ENCODE measurements at places on chromosomes 2 and 18.
A peak's percentile ranks its signal among the peaks of the same experiment; 100 is the strongest.

GRCh38 chr2:225074919-225075681, 32.8 kb upstream of the DOCK10 start:
- DNase-seq, result no peak

- no peak for DNase-seq
Observed at GRCh38 chr2:176110415-176111308, 3.6 kb downstream of the HOXD11 start.

DNA sequence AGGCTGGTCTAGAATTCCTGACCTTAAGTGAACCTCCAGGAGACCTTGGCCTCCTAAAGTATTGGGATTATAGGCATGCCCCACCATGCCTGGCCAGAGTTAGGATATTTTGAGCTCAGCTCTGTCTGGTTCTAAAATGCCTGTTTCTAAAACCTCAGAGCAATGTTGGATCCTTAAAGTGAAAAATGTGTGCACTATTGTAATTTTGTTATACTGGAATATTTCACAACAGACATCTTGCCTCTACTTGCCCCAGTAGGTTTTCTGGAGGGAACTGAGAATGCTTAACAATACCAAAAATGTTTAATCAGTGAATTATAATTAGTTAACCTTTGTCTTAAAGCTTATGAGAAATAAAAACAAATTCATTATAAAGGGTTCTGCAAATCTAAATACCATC, 144.6 kb upstream of the CCDC195 start:
- no peak for DNase-seq

- no peak for DNase-seq
Observed at GRCh38 chr18:56907771-56908170, 239.1 kb upstream of the BOD1L2 start.

DNA sequence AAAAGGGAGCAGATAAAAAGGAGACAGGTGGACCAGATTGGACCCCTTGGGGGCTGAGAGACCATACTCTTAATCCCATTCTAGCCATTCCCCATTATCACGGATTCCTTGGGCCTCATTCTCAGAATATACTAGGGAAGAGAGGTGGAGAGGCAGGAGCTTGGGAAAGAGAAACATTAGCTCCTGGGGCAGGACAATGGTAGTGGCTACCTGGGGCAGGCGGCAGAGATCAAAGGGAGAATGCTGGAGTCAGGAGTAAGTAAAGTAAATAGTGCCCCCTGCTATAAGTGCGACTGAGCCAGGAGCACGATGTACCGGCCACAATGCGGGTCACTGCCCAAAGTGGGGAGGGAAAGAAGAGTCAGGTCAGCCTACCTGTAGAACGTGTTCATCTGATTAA, 20.4 kb upstream of the IHH start:
- no peak for DNase-seq

DNA sequence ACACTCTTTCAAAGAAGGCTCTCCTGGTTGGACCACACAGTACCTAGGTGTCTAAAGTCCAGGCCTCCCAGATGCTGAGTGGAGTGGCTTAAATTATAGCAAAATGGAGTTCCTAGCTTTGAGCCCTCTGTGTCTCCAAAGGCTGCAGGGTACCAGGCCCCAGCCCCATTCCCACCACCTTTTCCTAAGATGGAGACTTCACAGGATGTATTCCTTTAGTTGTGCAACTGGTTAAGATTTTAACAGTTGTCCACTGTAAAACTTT, 4.9 kb downstream of the SMAD7 start:
- peak; percentile 14 for DNase-seq

DNA sequence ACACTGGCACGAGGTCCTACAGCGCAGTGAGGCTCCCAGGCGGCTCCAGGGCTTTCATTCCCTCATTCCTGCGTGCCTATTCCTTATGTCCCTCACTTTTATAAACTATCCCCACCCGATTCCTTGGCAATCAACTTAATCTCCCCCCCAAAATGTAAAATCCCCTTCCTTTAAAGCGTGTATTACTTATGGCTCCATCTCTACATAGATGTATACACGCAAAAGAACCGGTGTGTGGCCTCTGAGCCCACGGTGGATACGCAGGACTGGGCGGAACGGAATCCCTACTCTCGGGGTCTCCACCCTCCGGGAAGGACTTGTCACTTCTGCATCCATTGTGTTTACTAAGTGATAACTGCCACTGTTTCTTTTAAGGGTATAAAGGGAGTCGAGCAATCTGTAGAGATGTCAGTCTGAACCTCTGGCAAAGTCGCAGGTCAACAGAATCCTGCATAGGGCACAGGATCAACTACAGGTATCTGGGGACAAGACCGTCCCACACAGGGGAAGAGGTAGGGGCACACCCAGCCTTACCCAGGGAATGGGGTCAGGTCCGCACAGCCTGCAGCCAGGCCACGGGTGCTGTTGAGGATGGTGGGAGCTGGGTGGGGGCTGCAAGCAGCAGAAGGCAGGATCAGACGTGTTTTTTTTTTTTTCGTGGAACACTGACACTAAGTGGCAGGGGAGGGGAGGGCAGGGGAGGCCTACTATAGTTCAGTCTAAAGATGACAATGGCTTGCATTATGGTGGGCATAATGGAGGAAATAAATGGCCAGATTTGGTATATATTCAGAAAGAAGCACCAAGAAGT, 42.1 kb downstream of the HDLBP start:
- DNase-seq, result no peak

DNA sequence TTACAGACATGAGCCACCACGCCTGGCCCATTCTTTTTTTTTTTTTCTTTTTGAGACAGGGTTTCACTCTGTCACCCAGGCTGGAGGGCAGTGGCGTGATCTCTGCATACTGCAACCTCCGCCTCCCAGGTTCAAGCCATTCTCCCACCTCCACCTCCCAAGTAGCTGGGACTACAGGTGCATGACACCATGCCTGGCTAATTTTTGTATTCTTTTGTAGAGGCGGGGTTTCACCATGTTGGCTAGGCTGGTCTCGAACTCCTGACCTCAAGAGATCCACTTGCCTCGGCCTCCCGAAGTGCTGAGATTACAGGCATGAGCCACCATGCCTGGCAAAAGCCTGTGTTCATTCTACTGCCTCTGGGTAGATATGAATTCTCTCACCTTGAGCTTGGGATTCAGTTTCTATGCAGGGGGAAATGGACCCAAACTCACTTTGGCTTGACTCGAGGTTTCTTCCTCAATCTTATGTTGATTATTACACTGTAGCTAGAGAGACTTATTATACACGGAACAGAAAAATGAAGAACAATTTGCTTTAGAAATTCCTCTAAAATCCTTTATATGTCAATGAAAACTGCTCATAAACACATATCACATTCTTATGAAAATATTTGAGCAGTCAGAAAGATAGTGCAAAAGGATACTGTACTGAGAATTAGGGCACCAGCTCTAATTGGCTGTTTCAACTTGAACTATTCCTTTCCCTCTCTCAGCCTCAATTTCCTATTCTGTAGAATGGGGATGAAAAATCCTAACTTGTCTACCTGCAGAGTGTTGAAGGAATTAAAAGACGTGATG, 252.3 kb downstream of the MYCN start:
- DNase-seq, result no peak

DNA sequence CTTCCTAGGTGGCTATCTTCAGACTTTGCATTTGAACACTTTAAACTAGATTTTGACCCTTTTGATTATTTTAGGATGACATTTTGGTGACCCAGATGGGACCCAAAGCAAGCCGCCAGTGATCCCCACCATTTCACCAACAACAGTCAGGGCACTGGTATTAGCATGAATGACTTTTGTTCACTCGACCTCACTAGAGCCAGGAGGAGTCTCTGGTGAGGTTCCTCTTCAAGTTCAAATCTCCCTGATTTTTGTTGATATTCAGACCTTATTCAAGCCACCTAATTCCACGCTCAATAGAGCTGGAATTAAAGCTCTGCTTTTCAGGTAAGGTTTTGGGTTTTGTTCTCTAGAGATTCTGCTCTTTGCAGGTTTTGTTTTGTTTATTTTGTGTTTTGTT, 202.3 kb downstream of the MREG start:
- no peak for DNase-seq

DNA sequence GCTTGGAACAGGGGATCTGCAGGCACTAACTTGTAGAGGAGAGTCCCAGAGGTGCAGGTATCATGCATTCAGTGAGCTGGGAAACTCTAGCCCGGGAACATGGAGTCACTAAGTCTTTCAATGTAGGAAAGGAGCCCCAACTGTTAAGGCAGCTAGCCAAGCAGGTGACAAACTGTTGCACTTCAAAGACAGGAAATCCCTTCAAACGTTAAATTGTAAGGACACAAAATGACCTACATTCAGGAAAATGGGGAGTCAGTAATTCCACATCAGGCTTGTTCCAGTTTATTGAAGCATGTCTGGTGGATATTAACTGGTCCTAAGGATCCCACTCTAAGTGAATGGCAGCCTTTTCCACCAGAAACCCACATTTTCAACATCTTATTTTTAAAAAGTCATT, 364.5 kb downstream of the MTX2 start:
- no peak for DNase-seq
